ENCODE measurements at places on chromosomes 12 and 14.

GRCh38 chr12:14773685-14774073 lies 29.6 kb downstream of the WBP11 start:
- DNase-seq: no peak

DNA sequence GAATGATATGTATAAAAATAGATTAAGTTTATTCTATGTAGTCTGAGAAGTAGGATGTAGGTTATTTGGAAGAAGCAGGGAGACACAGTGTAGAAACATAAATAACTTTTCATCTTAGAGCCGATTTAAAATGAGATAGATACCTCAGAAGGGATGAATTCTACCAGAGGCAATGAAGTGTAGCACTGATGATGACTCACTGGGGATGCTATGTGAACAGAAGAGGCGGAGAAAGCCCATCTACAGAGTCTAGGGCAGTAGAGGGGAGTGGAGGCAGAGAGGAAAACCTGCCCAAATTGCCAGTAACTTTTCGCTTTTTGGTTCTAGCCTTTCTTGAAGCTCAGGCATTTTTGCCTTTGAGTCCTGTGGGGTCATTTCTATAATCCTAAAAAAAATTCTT lies 451.8 kb downstream of the ATP23 start:
- no peak for DNase-seq

DNA sequence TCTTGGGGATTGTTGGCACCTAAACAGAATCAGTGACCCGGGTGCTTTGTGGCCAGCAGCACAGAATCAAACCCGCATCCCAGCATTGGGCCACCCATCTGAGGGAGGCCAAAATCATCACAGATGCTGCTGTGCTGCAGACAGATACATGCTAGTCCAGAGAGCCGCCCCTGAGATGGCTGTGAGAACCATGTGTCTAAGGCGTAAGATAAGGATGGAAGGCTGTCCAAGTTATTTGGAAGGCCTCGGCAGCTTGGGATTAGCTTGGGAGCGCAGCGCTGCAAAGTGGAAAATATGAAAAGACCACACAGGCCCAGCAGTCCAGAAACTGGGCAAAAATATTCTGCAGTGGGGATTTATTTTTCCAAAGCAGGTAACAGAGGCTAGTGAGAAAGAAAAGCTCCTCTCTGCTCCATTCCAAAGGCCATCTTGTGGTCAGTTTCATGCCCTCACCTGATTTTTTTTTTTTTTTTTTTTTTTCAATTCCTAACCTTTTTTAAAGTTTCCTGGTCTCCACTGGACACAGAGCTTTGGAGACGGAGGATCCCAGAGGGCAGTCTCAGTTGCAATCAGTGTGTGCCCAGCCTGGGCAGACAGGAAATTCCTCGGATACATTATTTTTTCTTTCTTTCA lies 178.9 kb upstream of the BCL2L14 start:
- no peak for DNase-seq

DNA sequence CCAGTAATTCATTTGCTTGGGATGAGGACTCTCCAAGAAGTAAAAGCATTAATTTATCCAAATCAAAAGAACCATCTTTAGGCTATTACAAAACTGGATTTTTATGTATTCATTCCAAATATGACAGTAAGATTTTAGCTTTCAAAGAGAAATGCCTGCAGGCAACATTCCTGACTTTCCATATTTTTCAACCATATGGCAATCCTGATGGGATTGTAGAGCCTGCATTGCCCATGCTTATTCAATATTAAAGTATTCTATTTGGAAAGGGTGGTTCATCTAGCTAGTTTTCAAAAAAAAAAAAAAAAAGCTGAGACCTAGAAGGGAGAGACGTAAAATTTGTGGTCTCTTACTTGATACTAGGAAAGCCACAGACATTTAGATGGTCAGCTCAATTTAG lies 1253.7 kb downstream of the LRFN5 start:
- DNase-seq: no peak

DNA sequence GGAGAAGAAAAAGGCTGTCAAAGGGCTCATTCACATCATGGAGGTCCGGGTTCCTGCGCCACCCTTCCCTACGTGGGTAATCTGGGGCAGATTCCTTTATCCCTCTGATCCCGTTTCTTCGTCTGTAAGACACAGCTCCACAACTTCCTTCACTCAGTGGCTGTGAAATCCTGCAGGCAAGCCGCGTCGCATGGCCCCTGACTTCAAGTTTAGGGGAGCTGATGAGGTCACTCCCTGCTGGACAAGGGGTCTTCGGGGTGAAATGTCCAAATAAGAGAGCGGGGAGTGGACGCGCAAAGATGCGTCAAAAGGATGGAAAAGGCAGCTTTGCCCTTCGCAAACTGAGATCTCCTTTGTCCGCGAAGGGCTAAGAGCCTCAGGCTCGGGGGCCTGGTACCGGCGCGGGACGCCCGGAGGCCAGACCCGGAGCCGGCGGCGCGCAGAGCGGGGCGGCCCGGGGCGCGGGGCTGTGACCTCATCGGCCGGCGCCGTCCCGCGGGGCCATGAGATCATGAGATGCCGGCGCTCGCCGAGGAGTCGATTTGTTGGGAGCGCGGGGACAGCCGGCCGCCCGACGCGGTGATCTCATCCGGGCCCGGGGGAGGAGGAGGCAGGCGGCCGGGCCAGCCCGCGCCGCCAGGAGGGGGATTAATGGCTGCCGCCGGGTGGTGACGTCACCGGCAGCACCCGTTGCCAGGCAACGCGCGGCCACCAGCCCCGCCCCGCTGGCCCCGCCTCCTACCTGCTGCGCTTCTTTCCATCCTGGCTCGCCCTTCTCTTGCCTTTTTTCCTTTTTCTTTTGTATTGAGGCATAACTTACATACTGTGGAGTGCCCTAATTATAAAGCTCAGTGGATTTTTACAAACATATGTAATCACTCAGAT lies 62.1 kb downstream of the HRK start:
- DNase-seq: peak; percentile 76

DNA sequence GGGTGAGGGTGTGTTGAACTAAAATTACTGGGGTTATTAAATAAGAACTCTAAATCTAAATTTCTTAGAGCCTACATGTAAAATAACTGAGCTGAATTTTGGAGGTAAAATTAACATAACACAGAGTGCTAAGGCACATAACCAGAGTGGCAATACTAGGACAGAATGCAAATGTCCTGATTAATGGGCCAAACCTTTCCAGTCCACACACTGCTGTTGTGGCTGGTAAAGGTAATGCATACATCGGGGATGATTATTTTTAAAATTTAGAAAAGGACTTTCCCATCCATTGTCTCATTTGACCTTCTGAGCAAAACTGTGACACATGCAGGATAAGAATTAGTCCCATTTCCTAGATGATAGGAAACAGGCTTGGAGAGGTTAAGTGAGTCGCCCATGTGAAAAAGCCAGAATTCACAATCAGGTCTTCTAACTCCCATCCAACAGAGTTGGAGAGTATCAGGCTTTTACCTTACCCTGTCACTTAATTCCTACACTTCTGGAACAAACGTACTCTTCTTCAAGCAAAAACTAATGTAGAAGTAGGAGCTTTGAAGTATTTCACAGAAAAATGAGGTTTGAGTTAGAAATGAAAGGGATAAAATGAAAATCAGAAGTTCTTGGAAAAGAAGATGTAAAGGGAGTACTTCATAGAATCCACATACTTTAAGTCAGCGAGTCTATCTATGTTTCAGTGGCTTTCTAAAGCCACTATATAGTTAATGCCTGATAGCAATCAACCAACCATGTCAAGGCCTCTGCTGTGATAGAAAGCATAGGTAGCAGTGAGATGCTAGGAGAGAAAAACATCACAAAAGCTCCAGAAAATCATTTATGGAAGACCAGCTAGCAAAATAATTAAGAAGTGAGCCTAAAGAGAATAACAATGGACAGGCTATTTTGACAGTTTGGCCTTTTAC lies 334.9 kb upstream of the DIO2 start:
- DNase-seq: no peak

GRCh38 chr12:3273409-3273853 lies 196.3 kb downstream of the TSPAN9 start:
- no peak for DNase-seq

Measured in right renal pelvis (tissue), 4 donors.